ENCODE measurements at places on chromosomes 11 and 22.

- no peak for DNase-seq
These were observed 8.6 kb downstream of the NECTIN1 start for GRCh38 chr11:119720311-119720913.

DNA sequence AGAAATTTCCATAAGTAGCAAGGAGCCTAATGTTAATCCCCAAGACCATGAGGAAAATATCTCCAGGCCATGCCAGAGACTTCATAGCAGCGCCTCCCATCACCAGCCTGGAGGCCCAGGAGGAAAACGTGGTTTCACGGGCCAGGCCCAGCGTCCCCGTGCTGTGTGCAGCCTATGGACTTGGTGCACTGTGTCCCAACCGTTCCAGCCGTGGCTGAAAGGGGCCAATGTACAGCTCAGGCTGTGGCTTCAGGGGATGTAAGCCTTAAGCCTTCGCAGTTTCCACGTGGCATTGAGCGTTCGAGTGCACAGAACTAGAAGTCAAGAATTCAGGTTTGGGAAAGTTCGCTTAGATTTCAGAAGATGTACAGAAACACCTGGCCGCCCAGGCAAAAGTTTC, 510.7 kb downstream of the CNTN5 start:
- DNase-seq, result no peak

DNA sequence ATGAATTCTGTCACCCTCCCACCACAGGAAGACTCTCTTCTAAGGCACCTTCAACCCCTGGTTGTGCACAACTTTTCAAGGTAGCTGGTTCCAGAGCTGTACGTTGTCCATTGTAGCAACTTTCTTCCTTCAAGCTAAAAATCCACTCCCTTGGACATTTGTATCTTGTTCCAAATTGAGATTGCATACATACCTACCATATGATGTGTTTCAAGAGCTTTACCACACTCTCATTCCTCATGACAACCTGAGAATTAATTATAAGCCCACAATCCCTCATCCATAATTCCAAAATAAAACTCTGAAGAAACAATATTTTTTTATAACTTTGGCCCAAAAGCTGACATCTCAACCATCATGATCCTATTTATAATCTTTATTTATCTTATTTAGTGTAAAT, 3.0 kb downstream of the OR52W1 start:
- no peak for DNase-seq

DNA sequence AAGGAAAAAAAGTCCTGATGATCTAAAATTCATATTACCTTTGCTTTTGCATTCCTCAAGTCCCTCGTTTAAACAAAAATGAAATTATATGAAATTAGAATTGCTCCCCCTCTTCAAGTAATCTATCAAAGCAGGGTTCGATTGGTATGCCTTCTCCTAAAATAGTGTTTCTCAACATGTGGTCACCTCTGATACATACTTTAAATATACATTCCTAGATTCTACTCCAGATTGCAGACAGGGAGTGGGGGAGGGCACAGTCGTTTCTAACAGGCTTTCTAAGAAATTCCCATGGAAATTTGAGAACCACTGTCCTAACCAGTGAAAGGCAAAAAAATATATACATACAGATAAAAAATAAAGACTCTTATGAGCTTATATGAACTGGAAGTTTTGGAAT, 22.6 kb upstream of the IRAG1 start:
- peak; percentile 75 for DNase-seq

- no peak for DNase-seq
These were observed 78.1 kb upstream of the PICALM start for GRCh38 chr11:86147004-86147403.

- DNase-seq, result no peak
These were observed at the start of gene OR51F1 for GRCh38 chr11:4769838-4770237. OR51F1 (minus strand) TSS chr11:4769938; CDS start chr11:4769938, 0 bp downstream.

DNA sequence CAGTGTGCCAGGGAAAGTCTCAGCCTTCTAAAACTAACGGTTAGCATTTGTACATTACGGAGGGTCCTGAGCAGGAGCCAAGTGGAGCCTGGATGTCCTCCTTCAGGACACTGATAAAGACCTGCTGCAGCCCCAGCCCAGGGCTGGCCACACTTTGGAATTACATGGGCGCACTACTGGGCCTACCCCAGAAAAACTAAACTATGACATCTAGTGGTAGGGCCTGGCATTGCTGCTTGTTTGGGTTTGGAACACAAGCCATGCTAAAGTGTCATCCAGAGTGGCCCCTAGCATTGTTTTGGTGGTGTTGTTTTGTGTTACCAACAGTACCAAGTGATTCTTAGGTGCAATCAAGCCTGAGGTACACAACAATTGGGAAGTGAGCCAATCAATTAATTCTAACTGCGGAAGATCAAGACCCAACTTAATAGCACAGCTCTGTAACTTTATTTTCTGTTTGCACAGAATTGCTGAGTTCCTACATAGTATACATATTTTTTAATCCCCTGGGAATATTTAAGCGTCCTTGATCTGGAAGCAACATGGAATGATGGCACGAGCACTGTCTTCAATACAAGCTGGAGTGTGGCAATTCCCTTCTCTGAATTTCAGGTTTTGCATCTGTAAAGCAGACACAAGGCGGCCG, 340.7 kb downstream of the LARGE1 start:
- peak; percentile 58 for DNase-seq

GRCh38 chr11:117510646-117511045, 183.0 kb downstream of the CEP164 start:
- no peak for DNase-seq

GRCh38 chr22:35353318-35353717, 27.6 kb upstream of the HMOX1 start:
- no peak for DNase-seq

DNA sequence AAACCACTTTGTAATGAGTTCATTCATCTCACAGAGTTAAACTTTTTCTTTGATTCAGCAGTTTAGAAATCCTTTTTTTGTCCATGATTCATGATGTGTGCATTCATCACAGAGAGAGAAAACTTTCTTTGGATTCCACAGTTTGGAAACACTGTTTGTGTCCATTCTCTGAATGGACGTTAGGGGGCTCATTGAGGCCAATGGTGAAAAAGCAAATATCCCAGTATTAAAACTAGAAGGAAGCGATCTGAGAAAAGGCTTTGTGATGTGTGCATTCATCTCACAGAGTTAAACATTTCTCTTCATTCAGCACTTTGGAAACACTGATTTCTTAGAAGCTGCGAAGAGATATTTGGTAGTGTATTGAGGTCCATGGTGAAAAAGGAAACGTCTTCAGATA, 155.6 kb upstream of the TRIM48 start:
- no peak for DNase-seq

DNA sequence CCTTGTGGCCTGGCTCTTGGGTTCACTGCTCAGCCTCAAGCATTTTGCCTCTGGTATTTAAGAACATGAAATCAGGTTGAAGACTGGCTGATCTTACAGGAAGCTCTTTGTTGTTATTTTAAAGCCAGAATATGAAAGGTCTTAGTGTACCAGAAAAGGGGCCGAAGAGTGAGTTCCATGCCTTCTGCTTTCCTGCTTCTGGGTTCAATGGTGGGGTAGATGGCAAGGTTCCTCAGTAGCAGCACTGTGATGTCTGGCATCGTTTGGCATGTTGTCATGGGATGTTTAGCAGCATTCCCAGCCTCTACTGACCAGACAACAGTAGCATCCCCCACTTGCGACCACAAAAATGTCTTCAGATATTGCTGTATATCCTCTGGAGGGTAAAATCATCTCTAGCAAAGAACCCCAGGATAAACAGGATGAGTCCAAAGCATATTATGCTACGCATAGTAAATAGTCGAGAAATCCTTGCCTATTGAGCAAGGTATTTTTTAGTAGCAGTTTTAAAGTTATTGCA, 2.4 kb downstream of the VPS26B start:
- peak; percentile 22 for DNase-seq

- DNase-seq, result no peak
These were observed 102.5 kb downstream of the ATXN10 start for GRCh38 chr22:45774001-45774670.

DNA sequence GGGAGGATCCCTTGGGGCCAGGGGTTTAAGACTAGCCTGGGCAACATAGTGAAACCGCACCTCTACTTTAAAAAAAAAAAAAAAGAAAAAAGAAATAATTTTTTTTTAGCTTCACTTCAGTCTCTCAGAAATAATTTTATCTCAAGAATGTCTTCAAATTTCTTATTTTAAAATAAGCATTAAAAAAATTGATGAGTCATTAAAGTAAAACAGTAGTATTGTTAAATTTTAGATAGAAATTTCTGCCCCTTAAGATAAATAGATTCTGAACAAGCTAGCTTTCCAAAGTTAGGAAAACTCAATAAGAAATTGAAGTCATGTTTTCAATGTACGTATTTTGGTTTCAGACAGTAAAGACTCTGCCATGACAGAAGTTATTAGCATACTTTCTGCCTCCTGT, 7.7 kb upstream of the PACS1 start:
- no peak for DNase-seq

- DNase-seq, result no peak
These were observed 213.8 kb downstream of the CNTN5 start for GRCh38 chr11:99234534-99234933.

GRCh38 chr11:124892750-124893454, 4.8 kb downstream of the ROBO4 start:
- no peak for DNase-seq

GRCh38 chr11:34599406-34599945, 21.4 kb upstream of the EHF start:
- DNase-seq, result peak; percentile 76

DNA sequence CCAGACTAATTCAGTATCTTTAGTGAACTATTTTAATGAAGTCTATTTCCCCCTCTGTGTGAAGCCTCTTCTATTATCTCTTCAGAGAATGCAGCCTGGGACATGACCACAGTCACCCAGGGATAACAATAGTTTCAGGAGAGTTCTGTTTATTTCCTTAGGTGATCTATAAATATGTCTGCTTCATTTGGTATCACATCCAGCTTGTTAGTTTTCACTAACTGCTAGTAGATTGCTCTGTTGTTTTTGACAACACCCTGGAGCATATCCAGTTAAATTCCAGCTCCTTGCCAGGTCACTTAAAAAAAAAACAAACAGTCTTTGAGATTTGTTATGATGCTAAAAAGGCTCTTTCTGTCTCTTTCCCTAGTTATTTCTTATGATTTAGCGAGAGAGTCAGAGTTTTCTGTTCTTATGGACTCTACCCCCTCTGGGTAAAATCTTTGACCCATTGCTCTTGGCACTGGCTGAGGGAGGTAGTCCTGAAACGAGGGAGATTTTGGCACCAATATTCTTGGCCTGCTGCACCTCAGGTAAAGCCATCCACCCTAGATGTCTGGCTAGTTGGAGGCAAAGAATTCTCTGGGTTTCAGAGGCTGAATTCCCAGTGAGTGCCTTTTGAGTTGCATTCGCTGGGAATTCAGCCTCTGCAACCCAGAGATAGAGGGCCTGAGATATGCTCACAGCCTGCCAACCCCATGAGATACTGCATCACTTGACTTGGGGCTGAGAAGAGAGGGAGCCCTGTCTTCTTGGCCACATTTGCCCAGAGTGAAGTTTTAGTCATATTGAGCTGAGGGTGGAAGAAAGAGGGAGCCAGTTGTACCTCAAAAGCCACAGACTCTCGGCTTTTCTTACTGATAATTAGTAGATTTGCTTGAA, 159.1 kb downstream of the PGR start:
- DNase-seq, result no peak

GRCh38 chr11:23288003-23288783, 427.9 kb upstream of the CCDC179 start:
- DNase-seq, result peak; percentile 31

- no peak for DNase-seq
These were observed 59.9 kb upstream of the FGF3 start for GRCh38 chr11:69878927-69879728.

GRCh38 chr11:36101466-36101865, 157.6 kb downstream of the LDLRAD3 start:
- no peak for DNase-seq
